ENCODE measurements at places on chromosomes 4 and X. TPM values are rescaled to one million over a fixed set of nuclear protein-coding genes. Genes with fewer than 3 reads are reported as not detected.

The MAGEA12 gene
- not detected for total RNA-seq

The NOX1 gene
- total RNA-seq, result 2.7 TPM

DNA sequence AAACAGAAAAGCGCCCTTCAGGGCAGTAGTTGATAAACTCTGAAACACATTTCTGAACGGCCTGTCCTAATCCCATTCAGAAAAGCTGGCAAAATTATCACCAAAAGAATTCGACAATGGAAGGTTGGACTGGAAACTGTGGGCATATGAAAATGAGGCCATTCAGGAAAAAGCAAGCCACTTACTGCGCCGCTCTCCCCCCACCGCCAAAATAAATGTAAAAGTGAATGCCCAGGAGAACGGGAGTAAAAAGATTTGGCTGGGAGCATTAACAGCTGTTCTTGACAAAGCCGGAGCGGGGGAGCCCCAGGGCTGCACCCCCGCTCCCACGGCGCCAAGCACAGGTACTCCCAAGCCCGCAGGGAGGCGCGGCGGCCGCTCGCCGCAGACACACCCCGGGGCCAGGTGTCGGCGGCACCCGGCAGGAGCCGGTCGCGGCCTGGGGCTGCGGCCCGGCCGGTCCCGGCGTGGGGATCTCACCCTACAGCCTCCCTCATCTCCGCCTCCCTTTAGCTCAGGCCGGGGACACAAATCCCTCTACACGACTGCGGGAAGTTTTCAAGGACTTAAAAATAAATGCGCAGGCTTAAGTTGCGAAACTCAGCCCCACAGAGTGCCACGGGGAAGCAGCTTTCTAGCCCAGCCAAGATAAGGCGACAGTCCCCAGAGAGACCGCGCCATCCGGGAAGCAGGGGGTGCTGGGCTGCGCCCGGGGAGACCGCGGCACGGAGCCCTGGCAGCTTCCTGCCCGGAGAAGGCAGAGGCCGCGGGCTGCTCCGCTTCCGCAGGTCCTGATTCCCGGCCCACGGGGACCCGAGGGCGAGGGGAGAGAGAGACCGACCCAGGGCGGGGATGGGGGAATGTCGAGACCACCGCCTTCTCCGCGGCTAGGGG is 593 bp downstream of the SH3RF1 start:
- DNase-seq, result peak; percentile 67

GRCh38 chr4:153427363-153428071 is 38.6 kb upstream of the TMEM131L start:
- no peak for DNase-seq

The UGT2B17 gene
- total RNA-seq, result 403 TPM

- no peak for DNase-seq
Measured at GRCh38 chr4:17535242-17535641, 20.3 kb downstream of the CLRN2 start.

The HSD17B10 gene
- total RNA-seq, result 63.5 TPM

DNA sequence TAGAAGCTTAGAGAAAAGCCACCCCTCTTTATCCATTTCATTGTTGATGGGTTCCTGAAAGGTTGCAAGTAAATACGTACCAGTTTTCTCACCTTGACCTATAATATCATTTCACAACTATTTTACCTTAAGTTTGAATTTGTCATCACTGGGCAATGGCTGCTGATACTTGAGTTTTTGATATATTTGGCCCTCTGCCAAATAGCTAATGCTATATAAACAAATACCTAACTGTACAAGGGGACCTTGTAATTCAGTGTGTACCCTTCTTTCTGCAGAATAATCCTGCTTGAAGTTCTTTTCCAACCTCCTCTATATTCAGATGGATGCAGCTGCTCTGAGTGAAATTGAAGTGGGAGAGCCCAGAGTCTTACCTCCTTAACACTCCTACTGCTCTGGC is 19.0 kb upstream of the GLUD2 start:
- no peak for DNase-seq

DNA sequence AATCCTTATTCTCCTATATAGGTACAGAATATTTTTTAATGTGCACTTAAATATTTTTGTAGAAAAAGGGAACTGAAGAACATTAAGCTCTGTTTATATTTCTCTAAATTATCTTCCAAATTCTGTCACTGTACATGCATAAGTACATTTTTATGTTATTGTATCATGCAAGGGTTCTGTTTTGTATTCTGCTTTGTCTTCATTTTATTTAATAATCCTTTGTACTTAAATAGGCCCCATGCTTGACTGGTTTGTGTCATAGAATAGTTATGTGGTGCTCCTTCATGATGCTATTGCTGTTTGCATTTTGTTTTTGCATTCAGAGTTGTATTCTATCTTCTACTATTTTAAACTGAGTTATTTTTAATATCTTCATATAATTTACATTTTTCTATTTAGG is 111.9 kb upstream of the EDNRA start:
- no peak for DNase-seq

DNA sequence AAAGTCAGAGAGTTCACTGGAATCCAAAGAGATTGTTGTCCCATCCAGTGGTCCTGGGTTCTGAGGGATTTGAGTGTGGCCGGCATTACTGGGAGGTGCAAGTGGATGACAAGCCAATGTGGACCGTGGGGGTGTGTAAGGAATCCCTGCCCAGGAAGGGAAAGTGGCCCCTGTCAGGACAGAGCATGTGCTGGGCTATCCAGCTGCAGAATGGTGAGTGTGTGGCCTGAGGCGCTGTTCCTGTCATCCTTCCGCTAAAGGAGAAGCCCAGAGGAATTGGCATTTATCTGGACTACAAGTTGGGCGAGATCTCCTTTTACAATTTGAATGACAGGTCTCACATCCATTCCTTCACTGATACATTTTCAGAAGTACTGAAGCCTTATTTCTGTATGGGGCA is 20.4 kb upstream of the TRIM60 start:
- DNase-seq, result no peak

- no peak for DNase-seq
Measured at GRCh38 chr4:34935739-34936138, 1308.6 kb downstream of the ARAP2 start.

DNA sequence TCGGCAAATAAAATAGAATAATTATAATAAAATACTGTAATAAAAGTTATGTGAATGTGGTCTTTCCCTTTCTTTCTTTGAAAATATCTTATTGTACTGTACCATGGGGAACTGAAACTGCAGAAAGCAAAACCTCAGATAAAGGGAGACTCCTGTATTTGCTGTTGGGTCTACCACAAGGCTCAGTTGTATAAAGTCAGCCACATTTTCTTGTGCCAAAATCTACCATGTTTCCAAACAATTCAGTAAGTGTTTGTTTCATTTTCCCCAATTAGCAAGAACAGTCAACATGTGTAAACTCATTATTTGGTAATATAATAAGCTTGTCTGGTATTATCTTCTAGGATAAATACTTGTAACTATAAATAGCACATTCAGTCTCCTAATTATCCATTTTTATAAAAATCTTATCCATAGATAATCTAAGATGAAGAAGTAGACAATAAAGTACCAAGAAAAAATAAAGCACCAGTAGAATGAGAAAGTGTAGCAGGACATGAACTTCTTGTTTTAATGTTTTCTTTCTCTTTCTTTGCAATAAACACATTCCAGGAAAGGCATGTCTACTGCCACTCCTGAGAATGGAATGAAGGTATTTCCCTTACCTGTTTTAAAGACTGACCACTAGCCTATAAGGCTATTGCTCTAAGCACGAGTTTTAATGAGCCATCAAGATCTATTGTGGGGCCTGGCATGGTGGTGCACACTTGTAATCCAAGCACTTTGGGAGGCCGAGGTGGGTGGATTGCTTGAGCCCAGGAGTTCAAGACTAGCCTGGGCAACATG is 15.0 kb upstream of the OTUD4 start:
- no peak for DNase-seq

DNA sequence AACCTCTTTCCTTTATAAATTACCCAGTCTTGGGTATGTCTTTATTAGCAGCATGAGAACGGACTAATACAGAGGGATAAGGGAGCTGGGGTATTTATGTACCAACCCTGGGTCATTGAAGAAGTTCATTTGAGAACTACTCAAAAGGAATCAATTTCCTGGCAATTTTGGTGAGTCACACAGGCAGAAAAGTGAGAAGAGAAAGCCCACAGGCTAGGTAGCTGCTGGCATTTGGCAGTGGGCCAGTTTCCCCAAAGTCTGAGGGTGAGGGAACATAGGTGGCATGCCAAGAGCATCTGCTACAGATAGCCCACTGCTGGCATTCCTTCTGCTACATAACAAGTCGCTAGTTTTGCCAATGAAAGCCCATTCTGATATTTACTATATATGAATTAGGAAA is 411.2 kb downstream of the MID1IP1 start:
- no peak for DNase-seq

DNA sequence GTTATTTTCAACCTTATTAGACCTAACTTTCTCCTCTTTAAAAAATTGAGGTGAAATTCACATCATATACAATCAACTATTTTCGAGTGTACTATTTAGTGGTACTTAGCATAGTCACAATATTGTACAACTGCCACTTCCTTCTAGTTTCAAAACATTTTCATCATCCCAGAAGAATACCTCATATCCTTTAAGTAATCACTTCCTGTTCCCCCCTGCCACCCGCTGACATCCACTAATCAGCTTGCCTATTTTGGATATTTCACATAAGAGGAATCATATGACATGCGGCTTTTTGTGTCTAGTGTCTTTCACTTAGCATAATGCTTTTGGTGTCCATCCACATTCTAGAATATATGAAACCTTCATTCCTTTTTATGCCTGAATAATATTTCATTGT is 10.0 kb upstream of the PPA2 start:
- DNase-seq, result no peak

The GASK1B gene
- total RNA-seq, result 10.7 TPM

The RAI2 gene
- total RNA-seq, result 9.7 TPM

DNA sequence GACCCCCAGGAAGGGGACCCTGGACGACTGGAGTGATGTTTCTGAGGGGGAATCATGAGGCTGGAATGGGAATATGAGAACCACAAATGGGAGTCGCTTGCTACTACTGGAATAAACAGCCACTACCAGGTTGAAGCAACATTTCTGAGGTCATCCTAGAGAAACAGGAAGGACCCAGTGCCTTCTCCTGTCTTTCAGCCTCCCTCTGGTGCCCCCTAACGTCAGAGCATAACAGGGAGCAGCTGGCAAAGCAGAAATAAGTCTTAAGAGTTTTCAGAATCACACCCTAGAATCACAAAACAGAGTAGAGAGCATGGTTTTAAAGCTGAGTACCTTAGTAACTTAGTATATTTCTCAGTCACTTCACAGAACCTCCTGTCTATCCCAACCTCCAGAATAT is 347.8 kb upstream of the PITX2 start:
- DNase-seq, result no peak

The RAB9A gene
- 8.9 TPM for total RNA-seq

GRCh38 chrX:153812220-153812619 is 17.8 kb downstream of the SSR4 start:
- DNase-seq, result no peak

- peak; percentile 50 for DNase-seq
Measured at GRCh38 chrX:71107762-71108360, 1.3 kb upstream of the CXorf65 start.

GRCh38 chrX:41608244-41608643 is 80.5 kb upstream of the GPR34 start:
- DNase-seq, result no peak

The NAA11 gene
- not detected for total RNA-seq

The SLC10A6 gene
- not detected for total RNA-seq

The SSX4 gene
- total RNA-seq, result not detected

GRCh38 chr4:78566834-78567499 is 15.4 kb downstream of the ANXA3 start:
- no peak for DNase-seq

DNA sequence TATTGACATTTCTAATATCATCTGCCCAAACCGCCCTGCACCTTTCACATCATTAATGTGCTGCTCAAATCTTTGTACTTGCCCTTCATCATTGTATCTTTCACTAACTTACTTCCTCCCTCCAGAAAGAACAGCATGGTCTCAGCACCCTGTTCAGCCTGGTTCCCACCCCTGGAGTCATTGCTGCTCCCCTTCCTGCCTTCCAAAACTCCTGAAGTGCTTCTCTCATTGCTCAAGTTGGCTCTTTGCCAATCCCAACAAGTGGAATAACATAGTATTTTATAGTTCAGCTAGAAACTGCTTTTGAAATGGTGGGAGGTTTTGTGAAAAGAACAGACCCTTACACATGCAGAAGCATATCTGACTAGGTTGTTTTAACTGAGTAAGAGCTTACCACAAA is 14.0 kb upstream of the TTC29 start:
- DNase-seq, result no peak

DNA sequence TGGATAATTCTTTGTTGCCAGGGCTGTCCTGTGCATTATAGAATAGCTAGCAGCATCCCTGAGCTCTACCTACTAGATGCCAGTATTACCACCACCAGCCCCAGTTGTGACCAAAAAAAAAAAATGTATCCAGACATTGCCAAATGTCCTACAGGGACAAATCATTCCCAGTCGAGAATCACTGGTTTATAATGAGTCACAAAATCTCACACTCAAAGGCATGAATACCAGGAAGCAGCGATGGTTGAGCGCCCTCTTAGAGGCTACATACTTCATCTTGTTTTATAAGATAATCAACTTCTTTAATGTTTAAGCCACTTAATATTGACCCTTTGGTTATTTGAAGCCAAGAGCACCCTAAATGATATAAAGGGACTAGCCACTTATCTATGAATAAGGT is 297.3 kb downstream of the DHX15 start:
- DNase-seq, result no peak

DNA sequence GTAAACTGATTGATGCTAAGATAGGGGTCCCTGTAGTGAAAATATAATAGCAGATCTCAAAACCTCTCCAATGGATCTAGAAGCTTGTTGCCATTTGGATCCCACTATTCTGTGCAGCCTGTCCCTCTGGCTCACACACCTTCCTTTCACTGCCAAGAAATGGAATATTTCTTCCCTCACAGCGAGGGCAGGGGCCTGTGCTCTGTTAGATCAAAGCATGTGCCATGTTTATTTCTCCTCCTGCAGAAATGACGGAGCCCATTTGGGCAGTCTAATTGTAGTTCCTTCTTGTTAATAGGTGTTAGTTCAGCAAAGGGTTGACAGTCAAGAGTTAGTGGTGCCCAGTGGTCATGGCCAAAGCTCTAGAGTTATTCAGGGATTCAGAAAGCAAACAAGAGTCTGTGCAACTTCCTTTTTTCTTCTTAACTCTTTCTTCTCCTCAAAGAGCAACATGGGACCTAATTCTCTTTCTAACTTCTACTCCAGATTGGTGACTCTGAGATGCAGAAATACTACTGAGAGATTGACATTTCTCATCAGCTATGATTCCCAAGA is 106.8 kb downstream of the STOX2 start:
- DNase-seq, result no peak
